Activated CD4-positive, alpha-beta T cell treated with anti-CD3 and anti-CD28 coated beads for 1 hour (primary cell): ENCODE measurements at places on chromosomes 11 and 22.

GRCh38 chr11:85464283-85464682 lies 162.9 kb downstream of the DLG2 start:
- no peak for DNase-seq

DNA sequence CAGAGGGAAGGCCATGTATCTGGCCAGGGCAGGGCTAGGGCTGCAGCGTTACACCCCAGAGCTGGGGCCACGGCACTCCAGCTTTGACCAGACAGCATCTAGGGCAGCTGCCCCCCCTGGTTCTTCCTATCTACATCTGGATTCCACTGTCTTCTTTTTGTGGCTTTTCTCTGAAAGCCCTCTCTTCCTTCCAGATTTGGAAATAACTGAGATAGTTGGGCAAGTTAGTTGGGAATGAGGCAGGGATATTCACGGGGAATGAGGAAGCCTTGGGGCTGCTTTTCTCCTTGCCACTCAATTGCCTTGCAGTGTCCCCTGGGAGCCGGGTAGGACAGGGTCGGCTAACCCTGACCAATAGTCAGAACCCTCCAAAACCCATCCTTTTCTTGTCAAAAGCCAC lies 26.8 kb downstream of the CLMP start:
- no peak for DNase-seq

GRCh38 chr11:112611771-112612170 lies 349.4 kb upstream of the NCAM1 start:
- no peak for DNase-seq

DNA sequence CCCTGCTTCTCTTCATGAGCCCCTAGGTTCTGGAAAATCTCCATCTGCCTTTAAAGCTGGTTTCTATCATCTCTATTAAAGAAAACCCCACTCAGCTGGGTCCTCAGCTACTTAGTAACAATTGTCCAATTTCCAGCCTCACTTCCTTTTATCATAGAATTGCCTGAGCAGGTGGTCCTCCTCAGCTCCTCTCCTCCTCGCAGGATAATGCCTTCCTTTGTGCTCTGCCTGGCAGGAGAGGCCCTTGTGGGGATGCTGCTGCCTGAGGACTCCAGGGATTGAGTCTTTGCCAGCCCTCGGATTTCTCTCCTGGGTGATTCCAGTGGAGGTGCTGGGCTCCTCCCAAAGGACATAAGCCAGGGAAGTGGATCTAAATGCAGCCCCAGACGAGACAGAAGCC lies 448.3 kb downstream of the INSC start:
- no peak for DNase-seq

- DNase-seq: no peak
Observed at GRCh38 chr11:7485186-7486097, at the start of gene OLFML1. TSS of gene OLFML1 (plus strand) at chr11:7485506. CDS start at chr11:7485876, 370 bp downstream.

GRCh38 chr22:19981961-19982920 lies 34.4 kb downstream of the ARVCF start:
- DNase-seq: no peak

DNA sequence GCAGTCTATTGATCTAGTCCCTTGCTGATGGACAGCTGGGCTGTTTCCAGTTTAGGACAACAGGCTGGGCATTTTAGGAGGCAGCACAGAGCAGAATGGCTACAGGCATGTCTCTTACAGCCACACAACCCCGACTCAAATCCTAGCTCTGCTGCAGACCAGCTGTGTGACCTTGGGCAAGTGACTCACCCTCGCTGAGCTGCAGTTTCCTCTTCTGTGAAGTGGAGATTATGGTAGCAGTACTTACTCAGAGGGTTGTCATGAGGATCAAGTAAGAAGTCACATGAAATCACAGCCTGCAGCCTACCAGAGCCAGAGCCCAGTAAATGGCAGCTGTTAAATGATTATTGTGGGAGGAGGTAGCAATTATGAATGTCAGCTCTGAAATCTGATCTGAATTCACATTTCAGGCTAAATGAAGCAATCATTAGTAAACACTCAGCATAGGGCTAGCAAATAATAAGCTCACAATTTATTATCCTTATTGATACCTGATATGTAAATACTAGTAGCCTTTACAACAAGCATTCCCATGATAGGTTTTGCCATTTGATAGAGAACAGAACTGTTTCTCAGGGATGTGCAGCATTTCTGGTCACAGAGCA lies 58.9 kb downstream of the MYEOV start:
- no peak for DNase-seq

DNA sequence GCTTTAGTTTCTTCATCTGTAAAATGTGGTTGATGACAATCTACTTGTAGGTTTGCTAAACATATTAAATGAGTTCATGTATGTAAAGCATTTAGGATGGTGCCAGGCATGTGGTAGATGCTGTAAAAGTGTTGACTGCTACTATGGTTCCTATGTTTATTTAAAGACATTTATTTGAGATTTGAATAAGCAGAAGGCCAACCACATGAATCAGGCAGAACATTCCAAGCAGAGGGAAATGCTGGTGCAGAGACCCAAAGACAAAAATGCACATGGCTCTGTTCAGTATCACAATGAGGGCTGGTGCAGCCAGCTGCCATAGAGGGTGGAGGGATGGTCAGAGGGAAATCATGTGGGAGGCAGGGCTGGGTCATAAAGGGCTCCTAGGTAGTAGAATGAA lies 156.2 kb upstream of the PDGFD start:
- DNase-seq: no peak

DNA sequence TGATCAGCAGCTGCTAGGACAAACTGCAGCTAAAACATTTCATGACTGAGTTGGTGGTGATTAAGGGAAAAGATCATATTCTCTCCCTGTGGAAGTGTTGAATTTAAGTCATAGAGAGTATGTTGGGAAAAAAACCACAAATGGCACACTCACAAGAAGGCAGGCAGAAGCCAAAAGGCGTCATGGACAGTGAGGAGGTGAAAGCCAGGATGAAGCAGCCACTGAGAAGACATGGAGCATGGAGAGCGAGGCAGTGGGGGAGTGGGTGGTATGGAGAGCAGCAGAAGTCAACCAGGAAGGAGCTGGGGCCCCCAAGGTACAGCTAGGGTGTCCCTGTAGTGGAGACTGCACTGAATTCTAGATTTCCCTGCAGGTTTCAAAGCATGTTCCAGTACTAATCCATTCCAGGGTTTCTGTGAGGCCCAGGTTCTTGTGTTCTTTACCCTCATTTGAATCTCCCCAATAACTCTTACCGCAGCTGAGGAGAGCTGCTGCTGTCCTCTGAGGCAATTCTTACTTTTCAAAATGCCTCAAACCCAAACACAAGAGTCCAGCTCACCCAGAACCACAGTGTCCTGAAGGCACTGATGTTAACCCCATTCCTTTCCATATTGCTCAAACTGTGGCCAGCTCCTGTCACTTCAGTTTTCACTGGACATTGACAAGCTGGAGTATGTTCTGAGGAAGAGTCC lies 191.8 kb upstream of the E2F8 start:
- no peak for DNase-seq

- DNase-seq: no peak
Observed at GRCh38 chr11:29002816-29003215, 894.6 kb downstream of the METTL15 start.

- DNase-seq: no peak
Observed at GRCh38 chr22:32518381-32518780, 43.8 kb downstream of the FBXO7 start.

DNA sequence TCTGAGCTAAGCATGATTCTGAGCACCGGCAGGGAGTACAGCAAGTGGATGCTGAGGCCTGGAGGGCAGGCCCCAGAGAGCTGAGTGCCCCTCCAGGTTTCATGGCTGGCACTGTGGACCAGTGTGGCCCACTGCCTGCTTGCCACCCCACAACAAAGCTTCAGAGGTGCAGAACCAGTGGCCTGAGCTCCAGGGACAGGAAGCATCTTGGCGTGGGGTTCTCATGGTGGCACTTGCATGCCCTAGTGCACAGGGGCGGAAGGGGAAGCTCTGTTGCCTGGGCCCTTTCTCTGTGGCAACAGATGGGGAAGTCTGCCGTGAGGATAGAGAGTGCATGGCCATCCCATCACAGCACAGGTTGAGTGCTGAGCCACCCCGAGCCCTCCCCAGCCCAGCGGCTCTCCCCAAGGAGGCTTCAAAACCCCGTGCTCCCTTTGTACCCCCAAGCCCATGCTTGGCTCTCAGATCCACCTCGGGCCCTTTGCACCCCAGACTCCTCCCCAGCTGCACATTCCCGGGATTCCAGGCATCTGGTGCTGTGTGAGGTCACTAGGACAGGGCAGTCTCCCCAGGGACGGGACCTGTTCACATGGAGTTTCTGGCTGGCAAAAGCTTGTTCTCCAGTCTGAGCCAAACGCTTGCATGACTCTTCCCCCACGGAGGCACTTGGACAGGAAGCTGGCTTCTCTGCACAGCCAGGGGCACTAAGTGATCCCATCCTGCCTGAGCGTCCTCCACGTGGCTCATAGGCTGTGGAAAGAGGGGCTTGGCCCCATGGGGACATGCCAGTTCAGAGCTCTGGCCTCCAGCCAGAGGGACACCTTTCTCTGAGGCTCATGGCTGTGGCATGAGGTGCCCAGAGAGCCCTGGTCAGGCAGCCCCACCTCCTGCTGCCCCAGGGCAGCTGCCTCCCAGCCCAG lies 4.2 kb downstream of the SLC25A1 start:
- DNase-seq: no peak
